ENCODE measurements at places on chromosomes 11 and 22.

DNA sequence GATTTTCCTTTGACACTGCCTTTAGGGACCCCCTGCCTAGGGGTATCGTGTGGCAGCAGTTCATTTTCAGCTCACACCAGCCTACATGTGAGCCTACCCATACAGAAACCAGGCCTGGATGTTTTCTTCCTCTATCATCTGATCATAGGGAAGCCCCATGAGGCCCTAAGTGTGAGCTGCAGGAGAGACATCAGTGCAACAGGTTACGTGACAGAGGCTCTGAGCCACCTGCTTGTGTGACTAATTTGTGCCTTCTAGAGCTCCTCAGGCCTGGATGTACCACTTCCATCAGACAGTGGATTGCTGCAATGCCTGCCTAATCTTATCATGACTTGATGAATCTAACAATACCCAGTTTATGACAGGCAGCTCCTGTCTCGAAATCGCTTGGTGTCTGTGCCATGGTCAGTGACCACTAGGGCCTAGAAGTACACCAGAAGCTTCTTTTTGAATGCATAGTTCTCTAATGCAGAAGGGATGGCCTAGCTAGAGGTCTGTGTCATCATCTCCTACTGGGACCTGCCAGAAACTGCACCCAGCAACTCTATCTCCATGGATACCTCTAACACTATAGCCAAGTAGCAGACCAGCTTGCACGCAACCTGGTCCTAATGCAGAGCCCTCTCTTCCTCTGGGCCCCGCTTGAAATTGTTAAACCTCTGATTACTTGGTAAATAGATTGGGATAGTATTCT, 109.7 kb upstream of the CLPB start:
- DNase-seq: no peak

DNA sequence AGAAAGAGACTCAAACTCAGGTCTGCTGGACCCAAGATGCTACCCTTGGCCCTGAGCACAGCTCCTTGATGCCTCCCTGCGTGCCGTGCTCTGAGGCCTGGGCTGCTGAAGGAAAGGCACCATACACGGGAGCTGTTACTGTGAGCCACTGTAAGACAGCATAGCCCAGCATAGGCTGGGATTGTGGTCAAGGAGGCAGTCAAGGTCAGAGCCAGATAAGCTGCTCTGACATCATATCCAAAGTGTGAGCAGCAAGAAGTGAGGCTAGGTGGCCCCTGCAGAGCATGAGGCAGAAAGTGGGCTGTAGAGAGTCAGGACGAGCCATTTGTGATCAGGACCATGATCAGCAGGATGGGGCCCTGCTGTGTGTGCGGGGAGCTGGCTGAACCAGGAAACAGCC, 7.7 kb downstream of the SLC22A8 start:
- DNase-seq: no peak

- no peak for DNase-seq
Measured at GRCh38 chr22:37893583-37893983, 12.5 kb upstream of the MICALL1 start.

GRCh38 chr11:120681434-120682331, 170.1 kb downstream of the GRIK4 start:
- DNase-seq: no peak

GRCh38 chr22:17258015-17258787, 39.0 kb upstream of the ADA2 start:
- DNase-seq: no peak

GRCh38 chr11:46346886-46347636, at the start of gene DGKZ:
Gene DGKZ (plus strand): TSS chr11:46347463. CDS start chr11:46347660, 197 bp downstream.
- peak; percentile 93 for DNase-seq

- no peak for DNase-seq
Measured at GRCh38 chr11:129268371-129268770, 76.2 kb upstream of the ARHGAP32 start.

DNA sequence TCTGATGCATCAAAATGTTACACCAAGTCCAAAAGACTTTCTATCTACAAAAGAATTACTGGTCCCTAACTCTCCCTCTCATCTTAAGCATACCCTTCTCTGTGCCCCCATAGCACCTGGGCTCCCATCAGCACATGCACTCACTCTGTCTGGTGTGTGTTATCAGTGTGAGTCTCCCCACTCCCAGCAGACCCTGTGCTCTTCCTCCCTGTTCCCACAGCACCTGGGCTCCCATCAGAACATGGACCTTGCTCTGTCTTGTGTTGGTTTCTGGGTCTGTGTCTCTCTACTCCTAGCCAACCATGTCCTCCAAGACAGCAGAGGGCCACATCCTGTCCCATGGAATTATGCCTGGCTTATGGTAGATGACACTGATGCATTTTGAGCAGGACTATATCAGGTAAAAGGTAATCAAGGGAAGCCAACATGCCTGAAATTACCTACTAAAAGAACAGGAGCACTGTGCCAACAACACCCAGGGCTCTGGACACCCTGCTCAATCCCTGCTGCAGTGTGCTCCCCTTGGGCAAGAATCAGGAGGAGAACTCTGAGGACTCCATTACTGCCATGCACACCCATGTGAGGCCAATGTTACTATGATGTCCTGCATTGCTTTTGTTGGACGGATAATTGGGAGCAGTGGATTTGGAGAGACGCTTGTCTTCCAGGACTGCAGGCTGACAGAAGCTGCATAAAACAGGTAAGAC, 34.3 kb downstream of the GAB4 start:
- DNase-seq: no peak

GRCh38 chr22:43101306-43101705, 9.2 kb upstream of the BIK start:
- no peak for DNase-seq

GRCh38 chr11:128786507-128786906, 80.6 kb downstream of the KCNJ1 start:
- no peak for DNase-seq

All from inflammatory macrophage treated with lipopolysaccharide for 1 hour (primary cell).